ENCODE measurements at places on chromosomes 7 and 10.

DNA sequence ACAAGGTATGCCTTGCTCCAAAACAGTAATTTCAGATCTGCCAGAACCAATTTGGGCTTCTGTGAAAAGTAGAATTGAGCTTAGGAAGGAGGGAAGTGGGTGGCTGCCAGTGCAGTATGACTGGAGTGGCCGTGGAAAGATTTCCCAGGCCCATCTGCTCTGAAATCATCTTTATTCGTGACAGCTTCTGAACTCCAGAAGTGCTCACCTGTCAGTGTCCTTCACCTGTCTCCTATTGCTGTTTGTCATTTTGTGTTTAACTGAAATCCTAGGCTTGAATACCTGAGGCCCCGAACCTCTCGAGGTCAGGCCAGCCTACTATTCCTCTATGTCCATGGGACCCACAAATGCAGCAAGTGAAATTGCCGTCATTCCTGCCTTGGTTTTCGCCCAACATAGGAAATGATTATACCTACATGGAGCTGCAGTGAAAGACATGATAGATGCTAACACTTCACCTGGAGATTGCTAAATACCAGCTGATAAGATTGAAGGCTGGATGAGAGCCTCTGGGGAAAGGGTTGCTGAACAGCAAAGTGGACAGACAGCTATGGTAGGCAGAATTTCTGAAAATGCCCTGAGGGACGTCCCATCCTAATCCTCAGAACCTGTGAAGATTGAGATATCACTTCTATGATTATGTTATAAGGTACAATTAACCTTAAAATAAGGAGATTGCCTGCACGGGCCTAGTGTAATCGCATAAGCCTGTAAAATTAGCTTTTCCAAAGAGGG lies 82.1 kb downstream of the C1GALT1 start:
- DNase-seq, result no peak

- DNase-seq, result peak; percentile 36
These were observed 61.7 kb downstream of the PWWP2B start for GRCh38 chr10:132458586-132459300.

DNA sequence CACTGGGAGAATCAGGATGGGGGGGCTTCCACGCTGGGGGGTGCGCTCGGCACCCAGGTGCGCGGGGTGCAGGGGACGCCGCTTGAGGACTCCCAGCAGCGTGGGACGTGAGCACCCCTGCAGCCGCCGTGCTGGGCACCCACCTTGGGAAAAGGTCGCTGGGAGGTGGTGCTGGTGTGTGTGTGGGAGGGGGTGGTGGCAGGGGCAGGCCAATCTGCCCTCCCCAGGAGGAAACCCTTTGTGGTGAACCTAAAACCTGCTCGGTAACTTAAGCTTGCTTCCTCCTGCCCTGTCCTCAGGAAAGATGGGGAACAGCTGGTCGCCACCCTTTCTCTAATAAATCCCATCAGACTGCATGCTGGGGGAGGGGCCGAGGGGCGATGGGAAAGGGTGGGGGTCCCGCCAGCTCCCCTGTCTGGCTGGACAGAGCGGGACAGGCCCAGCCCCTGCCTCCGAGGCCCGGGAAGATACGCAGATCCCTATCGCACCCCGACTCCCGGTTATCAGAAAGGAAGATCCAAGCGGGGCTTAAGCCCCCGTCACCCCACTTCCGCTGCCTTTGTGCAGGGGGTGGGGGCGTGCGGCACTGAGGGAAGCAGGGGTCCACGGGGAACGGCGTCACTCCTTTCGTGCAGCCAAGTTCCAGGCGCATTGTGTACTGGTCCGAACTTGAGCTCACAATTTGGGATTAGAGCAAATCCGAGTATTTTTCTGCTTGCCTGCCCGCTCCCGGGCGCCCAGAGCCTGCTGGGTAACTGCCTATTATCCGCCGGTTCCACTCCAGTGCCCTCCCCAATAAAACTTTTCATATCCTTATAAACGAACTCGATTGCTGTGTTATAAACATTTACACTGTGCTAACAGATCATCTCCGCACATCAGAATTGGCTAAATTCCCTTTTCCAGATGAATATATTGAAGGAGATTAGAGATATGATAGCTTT lies 64.6 kb downstream of the UNCX start:
- no peak for DNase-seq

- no peak for DNase-seq
These were observed 74.4 kb downstream of the CYTH3 start for GRCh38 chr7:6197801-6198551.

DNA sequence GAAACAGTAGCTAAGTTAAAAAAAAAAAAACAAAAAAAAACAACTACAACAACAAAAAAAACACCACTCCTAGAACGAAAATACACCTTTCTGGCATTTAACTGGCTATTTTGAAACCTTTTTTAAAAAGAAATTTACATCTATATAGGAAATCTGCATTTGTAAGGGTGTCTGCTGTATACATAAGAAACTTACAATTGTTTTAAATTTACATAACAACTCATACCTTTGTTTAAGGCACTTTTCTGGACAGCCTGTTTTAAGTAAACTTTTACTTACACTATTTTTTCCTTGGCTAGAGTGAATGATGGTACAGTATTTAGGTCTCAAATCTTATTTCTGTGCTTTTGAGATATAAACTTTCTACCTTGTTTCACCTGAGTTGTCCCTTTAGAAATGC lies 34.0 kb upstream of the PAPSS2 start:
- no peak for DNase-seq

DNA sequence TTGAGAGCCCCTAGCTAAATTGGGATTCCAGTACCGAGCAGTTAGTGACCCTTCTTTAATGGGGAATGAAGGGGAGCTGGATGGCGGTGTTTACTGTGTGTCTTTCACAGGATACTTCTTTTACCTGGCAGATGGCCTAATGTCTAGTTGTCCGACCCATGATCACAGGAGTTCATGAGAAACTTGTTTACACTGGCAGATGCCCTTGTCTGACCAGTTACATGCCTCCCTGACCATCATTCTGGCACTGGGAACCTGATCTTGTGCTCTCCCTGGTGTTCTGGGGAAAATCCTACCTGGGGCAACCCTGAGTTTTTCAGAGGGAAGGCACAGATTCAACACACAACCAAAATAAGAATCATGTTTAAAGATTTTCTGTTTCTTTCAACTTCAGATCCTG lies 120.1 kb upstream of the SLC13A1 start:
- no peak for DNase-seq

DNA sequence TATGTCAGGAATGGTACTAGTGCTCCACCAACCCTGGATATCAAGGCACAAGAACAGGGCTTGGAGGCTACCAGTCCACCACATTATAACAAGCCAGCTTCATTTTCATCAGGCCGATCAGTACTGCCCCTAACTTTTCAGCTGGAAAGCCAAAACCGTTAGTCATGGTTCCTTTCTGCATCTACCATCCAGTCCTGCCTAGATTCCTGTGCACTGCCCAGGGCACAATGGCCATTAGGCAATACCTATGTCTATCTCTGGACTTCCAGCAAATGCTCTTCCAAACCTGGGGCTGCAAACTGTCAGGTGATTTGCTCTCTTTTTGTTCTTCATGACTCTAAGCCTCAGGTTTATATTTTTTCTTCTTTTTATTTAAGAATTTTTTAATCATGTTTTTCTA lies 937.7 kb downstream of the SORCS1 start:
- DNase-seq, result no peak

GRCh38 chr10:123102673-123103072 lies 33.1 kb upstream of the HMX3 start:
- no peak for DNase-seq

GRCh38 chr10:119533473-119533872 lies 9.0 kb downstream of the RGS10 start:
- no peak for DNase-seq

GRCh38 chr7:69645683-69646082 lies 47.4 kb downstream of the AUTS2 start:
- DNase-seq, result no peak

GRCh38 chr10:33332183-33333065 lies 2.0 kb downstream of the NRP1 start:
- DNase-seq, result no peak

- DNase-seq, result no peak
These were observed 101.1 kb downstream of the ELAPOR2 start for GRCh38 chr7:86958380-86958779.

DNA sequence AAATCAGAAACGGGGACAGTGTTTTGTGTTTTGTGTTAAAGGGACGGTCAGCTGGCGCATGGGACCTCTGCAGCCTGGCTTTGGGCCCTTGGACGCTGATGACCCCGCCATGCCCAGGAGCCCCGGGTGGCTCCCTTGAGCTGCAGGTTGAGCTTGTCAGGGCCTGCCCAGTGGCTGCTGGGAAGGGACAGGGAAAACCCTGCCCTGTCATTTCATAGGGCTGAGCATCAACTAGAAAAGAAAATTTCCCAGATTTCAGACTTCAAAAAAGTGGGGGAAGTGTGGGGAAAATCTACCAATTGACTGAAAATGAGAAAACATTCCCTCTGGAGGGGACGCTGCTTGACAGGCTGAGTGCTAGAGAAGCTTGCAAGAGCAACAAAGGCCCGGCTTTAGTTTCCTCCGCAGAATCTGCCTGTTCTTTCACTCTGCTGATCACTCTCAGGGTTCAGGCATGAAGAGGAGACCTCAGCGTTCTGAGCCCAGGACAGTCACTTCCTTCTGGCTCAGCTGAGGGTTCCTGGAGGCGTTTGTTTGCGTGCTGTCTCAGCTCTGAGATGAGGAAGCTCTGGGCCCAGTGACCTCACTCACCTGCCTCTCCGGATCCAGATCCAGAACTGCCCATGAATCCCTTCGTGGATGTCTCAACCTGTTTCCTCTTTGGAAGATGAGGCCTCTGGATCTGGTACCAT lies 18.6 kb upstream of the DNAJB6 start:
- peak; percentile 7 for DNase-seq

DNA sequence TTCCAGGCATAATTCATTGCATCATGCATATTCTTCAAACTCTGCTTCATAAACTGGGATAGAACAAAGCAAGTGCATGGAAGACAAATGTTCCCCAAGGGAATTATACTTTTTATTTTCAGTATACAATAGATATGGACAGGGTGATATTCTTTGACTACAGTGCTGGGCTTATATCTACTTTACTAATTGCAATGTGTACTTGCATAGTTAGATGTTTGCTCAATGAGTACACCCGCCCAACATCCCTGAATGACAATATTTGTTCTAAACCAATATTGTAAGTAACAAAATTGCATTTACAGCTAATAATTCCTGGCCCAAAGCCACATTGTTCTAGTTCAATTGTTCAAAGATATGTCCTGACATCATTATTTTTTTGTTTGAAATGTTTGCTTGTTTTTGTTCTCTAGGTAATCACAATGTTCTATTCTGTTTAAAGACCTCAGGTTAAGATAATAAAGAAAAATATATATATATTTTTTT lies 171.4 kb downstream of the PTN start:
- DNase-seq, result no peak

DNA sequence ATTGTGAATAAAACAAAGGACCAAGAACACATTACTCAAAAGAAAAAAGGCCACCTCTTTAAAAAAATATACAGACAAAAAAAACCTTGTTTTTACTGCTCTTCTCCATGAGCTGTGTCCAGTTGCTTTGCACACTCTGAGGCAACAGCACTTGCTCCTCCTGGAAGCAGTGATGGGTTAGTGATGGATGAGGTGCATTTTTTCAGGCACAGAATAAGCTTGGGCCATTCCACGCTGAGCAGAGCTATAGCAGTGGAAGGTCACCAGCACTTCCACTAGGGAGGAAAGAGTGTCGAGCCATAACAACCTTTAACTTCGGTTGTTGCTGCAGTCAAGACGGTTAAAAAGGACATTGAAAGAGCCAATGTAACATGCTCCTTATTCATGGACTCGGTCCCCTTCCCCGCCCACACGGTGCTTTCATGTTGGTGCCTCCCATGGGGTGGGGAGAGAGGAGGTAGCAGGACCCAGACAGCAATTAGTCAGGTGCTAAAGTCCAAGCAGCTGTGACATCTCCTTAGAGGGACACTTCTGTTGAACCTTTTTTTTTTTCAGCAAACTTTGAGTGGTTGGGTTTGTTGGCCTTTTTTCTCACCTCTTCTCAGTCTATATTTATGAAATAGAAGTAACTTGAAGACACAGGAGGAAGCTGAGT lies 136.5 kb upstream of the ADARB2 start:
- DNase-seq, result no peak

- DNase-seq, result peak; percentile 3
These were observed 90.8 kb downstream of the DNAJB9 start for GRCh38 chr7:108660465-108660864.

DNA sequence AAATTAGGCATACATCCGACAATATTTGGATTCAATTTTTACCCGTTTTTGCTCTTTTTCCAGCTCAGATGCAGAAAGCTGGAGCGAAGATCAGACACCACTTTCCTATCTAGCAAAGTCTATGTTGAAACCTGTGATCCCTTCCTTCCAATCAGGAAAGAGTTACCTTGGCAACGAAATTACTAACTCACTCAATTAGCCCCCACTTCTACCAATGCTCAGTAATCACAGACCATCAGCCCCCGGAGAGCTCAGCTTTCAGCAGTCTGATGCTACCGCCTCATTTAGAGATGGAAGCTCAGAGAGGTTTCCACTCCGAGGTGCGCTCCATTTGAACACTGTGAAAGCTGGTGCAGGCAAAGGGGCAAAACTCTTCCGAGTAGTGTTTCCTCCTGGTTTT lies 6.7 kb downstream of the FRAT1 start:
- DNase-seq, result no peak

- no peak for DNase-seq
These were observed 47.4 kb downstream of the VPS50 start for GRCh38 chr7:93279541-93279940.

DNA sequence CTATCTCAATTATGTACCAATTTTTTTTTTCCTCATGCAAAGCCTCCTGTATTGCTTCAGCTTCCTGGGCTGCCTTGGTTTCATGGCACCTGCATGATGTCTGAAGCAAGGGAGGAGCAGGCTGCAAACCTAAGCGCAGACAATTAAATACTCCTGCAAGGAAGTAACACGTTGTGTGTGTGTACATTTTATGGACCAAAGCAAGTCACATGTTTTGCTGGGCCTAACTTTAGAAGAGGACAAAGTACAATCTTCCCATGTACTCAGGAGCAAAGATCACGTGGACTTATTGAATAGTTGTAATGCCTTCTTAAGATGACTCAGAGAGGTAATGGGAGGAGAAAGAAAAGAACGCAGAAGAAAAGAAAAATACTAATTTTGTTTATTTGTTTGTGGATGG lies 944.0 kb upstream of the C7orf33 start:
- DNase-seq, result no peak

DNA sequence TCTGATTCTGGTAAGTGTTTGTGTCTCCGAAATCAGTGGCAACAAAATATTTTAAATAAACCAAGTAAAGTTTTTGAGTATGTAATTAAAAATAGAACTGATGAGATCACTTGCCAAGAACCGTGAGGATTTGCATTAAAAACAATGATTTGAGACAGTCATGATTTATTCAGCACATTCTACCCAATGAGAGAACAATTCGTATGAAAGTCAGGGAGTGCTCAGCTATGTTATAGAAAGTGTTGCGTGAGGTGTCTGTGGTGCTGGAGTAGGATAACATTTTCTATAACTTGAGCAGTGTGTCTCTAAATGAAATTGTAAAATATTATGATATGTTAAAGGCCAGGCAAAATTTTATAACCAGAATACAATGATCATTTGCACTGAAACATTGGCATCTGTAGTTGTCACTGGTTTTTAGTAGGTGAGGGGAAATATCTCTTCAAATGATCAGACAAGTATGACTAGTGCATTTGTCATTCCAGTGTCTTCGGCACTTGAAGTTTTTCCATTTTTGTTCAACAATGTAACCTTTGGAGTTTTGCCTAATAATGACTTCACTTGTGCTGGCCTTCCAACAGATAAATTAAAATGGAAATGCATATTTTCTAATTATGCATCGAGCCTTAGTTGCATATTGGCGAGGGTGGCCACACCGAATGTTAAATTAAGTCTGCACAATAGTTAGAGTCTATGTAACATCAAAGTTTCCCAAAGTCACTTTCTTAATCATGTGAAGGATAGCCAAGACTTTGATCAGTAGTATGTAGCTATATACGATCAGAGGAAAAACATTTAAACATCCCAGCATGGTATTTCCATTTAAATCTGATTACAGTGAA lies 335.9 kb downstream of the GFRA1 start:
- DNase-seq, result no peak
